ENCODE measurements at places on chromosomes 5 and 9. TPM values are rescaled to one million over a fixed set of nuclear protein-coding genes. Genes with fewer than 3 reads are reported as not detected.

- no peak for DNase-seq
These were observed 1578.3 kb downstream of the EFNA5 start for GRCh38 chr5:106092455-106092854.

GRCh38 chr5:81265101-81265500 lies 32.0 kb downstream of the CKMT2 start:
- no peak for DNase-seq

DNA sequence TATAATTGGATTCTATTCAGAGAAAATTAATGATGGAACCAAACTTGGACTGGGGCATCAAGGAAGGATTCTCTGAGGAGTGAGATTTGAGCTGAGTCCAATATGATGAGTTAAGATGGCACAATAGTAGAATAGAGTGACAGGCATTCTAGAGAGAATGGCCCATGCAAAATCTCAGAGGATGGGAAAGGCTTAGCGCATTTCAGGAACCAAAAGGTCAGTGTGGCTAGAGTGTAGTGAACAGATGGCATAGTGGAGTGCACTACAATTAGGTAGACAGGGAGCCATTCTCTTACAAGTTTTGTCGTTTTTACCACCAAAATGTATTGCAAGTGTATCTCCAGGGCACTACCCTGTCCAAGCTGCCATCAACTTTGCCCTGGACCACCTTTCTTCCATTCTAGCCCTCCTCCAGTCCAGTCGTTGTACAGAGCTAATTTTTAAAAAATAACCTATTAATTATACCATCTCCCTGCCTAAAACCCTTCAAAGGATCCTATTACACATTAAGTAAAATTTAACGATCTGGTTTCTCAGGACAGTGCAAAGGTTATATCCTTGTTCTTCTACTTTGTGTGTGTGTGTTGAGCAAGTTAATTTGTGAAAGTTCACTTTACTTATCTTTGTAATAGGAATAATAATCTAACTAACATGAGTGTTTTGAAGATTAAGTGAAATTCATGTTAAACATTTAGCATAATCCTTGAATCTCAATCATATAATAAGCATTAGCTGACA lies 211.7 kb downstream of the COMMD10 start:
- no peak for DNase-seq

GRCh38 chr9:34514816-34515215 lies 8.0 kb downstream of the ENHO start:
- no peak for DNase-seq

The RNF44 gene
- polyA plus RNA-seq: 42.6 TPM
